Activated CD4-positive, alpha-beta T cell treated with anti-CD3 and anti-CD28 coated beads, Interleukin-2, amount 50 U/mL, for 16 hours (primary cell): ENCODE measurements at places on chromosomes 1 and 21.

GRCh38 chr1:183622884-183623785, 12.4 kb downstream of the ARPC5 start:
- peak; percentile 52 for DNase-seq

- DNase-seq = no peak
Measured at GRCh38 chr1:36343651-36344394, 20.4 kb upstream of the EVA1B start.

GRCh38 chr1:86155807-86156565, 586 bp downstream of the COL24A1 start:
- DNase-seq = no peak

DNA sequence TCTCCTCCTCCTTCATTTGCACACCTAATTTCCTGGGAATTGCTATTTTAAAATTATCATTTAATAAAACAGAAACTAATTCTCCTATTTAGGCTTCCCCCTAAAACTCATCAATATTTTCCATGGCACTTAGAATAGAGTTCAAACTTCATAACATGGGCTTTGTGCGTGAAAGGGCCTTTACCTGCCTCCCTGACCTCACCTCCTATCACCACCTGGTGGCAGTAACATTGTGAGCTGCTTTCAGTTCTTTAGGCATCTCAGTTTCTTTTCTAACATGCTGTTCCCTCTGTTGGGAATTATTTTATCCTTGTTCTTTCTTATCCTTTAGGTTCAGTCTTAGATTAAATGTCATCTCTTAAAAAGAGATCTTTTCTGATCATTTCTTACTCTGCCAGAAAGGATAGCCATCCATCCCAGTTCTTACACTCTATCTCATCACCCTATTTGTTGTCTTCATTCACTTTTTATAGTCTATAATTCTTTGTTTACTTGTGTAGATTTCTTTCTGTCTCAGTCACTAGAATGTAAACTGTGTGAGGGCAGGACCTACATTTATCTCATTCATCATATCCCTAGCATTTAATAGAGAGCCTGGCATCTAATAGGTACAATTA, 133.8 kb upstream of the KIAA1614 start:
- DNase-seq = no peak

DNA sequence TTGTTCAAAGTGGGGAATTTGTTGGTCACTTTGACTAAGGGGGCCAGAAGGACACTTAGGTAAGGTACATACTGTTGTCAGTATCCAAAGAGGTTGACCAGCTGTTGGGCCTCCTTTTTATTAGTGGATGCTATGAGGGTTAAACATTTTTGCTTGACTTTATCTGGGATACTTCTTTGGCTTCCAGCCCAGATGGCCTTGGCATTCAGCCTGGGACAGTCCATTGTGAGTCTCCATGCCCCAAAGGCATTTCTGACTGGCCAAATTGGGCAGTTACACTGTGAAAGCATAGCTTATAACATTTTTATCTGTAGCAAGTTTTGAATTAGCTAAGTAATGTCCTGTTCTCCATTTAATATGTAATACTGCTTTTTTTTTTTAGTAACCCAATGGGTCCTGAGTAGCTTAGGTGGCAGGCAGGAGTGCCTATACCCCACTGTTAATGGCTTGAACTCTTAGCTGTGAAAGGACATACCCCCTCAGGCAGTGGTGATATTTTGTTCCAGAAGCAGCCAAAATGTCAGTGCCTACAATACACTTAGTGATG, 35.4 kb upstream of the CD1D start:
- no peak for DNase-seq

- no peak for DNase-seq
Measured at GRCh38 chr1:3525551-3526482, 71.4 kb downstream of the ARHGEF16 start.

DNA sequence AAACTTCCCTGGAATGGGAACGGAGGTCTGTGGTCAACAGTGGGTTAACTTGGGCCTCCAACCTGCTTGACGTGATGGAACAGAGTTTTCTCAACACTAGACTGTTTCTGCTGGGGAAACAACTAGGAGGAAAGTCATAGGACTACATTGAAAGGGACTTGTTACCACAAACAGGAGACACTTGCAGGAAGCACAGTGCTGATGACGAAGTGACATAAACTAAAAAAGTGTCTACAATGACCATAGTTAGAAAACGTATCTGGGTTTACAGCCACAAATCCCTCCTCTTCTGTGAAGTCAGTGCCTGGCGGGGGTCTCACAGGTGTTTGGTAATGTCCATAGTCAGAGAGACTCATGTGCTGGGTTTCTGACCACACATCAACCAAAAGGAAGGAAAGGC, 86.3 kb downstream of the FCRL5 start:
- no peak for DNase-seq

GRCh38 chr1:8789314-8790214, 27.9 kb downstream of the RERE start:
- DNase-seq = no peak

DNA sequence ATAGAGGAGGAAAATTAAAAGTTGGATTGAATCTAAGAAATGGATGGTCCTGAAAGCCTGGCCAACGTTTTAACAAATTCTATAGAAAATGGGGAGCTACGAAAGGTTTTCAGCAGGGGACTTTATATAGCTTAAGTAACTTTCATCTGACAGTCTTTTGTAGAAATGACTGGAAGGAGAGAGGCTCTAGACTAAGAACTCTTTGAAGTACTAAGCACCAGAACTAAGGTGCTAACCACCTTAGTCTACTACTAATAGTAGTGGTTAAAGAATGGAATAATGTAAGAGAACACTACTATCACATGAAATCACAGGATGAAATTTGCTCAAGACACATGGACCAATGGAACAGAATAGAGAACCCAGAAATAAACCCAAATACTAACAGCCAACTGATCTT, 126.1 kb downstream of the DENND1B start:
- DNase-seq = no peak

DNA sequence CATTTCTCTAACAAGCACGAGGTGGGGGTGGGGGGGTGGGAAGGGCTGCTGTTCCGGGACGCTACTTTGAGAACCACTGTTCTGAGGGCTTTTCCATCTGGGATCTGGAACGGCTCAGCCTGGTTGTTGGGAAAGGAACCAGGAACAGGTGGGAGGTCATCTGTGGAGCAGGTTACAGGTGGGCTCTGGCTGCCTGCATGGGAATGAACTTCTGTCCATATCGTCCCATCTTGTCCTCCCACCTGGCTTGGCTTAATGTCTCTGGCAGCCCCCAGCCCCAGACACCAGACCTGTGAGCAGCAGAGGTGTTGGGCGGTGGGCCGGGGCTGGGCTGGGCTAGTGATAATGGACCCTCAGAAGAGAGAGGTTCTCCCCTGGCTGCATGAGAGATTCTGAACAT, 69.4 kb upstream of the TARDBP start:
- no peak for DNase-seq

GRCh38 chr1:171286032-171286705, 27.8 kb upstream of the FMO4 start:
- DNase-seq = no peak

DNA sequence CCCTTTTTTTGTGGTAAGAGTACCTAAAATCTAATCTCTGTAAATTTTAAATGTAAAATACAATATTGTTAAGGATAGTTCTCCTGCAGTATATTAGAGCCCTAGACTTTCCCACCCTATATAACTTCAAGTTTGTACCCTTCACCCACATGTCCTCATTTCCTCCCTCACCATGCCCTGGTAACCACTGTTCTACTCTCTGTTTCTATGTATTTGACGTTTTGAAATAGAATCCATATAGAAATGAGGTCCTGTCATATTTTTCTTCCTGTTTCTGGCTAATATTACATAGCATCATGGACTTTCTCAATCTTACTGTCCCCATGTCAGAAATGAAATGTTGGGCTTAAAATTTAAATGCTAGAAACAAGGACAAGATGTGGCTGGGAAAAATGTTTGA, 24.8 kb downstream of the GBP7 start:
- DNase-seq = no peak

DNA sequence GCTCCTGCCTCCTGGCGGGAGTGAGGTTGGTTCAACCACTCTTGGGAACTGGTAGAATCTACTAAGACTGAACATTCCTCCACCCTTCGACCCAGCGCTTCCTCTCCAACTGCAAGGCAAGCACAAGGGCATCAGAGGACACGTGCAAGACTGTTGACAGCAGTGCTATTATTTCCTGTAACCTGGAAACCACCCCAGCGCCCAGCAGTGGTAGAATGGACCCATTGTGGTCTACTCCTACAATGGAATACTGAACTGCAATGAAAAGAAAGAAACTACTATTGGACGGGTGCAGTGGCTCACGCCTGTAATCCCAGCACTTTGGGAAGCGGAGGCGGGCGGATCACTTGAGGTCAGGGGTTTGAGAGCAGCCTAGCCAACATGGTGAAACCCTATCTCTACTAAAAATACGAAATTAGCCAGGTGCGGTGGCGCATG, 33.0 kb upstream of the TARDBP start:
- DNase-seq = no peak

- no peak for DNase-seq
Measured at GRCh38 chr1:233393084-233393840, 65.7 kb downstream of the MAP3K21 start.

DNA sequence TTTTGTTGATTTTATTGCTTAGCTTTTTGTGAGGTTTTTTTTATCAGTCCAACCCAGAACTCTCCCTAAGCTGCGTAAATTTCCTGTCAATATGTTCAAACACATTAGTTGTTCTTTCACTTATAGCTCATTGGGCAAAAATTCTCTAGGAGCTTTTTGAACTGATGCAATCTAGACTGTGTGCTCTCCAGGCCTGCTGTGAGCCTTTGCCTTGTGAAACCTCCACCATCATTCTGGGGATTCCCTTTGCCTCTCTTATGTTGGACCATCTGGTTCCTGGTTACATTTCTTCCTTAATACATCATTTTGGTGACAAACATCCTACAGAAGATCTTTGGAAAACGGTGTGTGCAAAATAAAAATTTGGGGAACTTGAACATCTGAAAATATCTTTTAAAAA, 247.2 kb downstream of the LRRC7 start:
- DNase-seq = no peak

DNA sequence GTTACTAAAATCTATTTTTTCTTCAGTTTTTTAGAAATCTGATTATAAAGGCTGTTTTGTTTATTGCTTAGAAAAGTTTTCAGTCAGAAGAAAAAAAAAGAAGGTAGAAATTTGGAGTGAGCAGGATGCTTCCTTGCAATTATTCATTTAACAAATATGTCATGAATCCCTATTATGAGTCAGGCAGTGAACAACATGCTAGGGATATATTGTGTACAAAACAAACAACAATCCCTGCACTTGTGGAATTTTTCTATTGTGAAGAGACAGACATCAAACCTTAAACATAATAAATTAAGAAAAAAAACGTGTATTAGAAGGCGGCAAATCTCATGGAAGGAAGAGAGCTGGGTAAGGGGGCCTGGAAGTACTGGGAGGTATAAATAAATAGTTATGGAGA, 664.1 kb upstream of the CAMK1G start:
- DNase-seq = no peak

DNA sequence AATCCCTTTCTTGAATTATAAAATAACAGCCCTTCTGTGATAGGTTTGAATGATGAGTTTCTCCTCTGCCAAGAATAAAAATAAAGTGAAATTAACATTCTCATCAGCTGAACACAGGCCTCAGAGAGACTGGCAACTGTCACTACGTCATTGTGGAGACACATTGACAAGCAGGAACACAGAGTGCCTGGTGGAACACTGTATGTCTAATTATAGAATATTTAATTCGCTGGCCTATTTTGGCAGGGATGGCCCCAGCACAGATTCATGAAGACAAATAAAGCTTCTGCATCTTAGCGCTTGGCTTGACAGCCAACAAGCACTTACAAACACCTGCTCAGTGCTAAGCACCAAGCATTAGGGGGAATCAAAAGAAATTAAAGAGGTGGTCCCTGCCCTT, 52.0 kb upstream of the SMYD2 start:
- no peak for DNase-seq

DNA sequence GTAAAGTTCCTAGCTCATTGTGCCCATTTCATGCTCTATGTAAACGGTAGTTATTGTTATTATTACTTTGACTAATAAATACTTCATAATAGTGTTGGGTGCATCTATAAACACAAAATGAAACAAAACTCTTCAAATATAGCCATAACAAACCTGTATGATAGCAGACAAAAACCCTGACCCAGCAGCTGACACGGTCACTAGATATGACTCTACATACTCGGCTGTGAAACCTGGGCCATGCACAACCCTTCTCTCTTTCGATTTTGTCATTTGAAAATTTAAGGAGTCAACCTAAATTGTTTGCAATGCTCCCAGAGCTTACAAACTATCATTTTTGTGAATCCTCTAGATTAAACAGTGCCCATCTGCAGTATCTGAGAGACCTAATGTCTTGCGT, 8.0 kb upstream of the RGS13 start:
- DNase-seq = no peak

DNA sequence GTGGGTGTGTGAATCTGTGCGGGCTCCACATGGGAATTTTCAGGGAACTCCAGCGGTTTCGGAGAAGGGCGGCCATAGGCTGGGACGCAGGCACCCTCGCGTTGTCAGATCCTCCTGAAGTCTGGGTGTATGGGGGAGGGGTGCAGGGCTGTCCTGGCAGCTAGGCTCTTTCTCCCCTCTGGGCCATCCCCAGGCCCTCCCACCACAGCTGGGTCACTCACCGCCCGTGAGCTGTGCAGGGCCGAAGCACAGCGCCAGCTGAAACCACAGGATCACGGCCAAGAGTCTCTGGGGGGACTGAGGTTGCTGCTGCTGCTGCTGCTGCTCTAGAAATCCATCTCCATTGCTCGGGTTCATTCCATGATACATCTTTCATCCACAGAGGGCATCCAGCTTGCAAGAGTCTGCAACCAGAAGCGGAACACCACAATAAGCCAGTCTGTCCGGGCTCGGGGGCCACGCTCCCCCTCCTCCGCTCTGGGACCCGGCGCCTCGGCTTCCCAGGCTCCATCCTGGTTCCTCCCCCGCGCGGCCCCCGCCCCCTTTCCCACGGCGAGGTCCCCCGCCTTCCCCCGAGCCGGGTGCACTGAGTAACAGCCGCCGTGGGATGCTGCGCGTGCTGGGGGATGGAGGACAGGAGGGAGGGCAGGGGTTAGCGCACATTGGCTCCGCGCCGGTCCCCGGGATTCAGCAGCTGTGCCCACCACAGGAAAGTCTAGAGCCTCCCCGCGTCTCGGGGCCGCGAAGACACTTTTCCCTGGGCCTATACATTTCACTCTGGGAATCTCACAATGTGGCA, 720 bp downstream of the SUSD4 start:
- no peak for DNase-seq

- no peak for DNase-seq
Measured at GRCh38 chr21:26236281-26236680, 65.7 kb upstream of the APP start.

GRCh38 chr1:45452503-45452902, 38.5 kb downstream of the TESK2 start:
- no peak for DNase-seq

DNA sequence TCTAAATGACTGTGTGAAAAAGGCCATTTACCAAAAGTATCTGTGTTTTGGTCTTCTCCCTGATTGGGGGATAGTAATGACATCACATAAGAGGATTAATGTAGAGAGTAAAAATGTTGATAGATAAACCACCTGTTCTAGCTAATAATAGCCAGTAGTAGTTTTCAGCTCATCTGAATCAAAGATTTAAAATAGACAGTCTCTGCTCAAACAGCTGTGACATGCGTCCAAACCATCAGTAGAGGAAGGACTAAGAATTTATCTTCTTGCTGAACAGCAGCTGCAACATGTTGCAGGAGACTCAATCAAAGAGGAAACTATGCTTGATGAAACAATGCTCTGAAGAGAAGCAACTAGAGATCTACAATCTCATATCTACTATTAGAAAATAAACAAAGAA, 21.4 kb downstream of the TMPRSS15 start:
- no peak for DNase-seq

- no peak for DNase-seq
Measured at GRCh38 chr1:26544126-26544525, 14.6 kb downstream of the RPS6KA1 start.
